Karpas-422 (cell line): ENCODE measurements at places on chromosomes 7 and 10.

DNA sequence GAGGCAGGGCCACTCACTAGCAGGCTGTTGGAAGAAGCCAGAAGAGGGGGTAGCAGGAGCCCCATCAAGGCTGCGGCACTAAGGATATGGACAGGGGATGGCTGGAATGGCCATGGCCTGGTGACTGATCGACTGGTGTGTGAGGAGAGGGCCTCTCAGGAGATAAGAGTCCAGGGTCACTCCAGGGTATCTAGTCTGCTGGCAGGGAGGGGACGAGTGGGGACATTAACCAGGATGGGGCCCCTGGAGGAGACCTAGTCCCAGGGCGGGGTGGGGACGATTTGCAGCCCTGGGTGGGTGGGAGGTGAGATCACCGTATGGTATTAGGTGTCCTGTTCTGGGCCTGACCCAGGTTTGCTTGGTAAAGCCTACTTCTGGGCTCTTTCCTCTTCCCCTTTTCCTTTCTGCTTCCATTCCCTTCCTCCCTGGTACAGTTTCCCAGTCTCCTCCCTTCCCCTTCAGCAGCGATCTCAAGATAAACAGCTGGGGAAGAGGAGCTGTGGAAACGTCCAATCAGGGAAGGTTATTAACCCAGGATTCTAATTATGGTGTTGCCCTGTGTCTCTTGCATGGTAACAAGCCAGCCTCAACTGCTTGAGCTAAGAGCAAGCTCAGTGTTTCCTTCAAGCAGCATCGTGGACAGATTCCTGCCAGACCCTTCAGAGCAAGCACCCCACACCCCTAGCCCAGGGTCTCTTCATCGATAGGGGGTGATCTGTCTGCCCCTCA, 233.2 kb downstream of the RPS24 start:
- no peak for DNase-seq

DNA sequence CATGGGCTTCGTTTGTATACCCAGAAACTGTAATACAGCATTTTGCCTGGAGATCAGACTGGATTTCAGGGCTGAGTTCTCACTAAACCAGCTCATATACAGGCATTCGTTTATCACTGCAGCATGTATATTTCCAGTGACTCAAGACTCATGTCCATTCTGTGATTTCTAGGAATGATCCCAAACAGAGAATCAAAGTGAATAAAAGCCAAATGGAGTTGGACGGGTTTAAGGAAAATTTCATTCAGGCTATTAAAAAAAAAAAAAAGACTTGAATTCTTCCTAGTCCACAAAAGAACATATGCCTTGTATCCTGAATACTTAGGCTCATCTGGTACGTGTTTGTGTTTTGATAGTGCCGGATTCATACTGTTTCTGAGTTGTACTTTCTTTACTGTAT, 46.8 kb downstream of the TET1 start:
- DNase-seq, result no peak

- no peak for DNase-seq
These were observed 120.1 kb upstream of the CHST15 start for GRCh38 chr10:124213471-124213870.

DNA sequence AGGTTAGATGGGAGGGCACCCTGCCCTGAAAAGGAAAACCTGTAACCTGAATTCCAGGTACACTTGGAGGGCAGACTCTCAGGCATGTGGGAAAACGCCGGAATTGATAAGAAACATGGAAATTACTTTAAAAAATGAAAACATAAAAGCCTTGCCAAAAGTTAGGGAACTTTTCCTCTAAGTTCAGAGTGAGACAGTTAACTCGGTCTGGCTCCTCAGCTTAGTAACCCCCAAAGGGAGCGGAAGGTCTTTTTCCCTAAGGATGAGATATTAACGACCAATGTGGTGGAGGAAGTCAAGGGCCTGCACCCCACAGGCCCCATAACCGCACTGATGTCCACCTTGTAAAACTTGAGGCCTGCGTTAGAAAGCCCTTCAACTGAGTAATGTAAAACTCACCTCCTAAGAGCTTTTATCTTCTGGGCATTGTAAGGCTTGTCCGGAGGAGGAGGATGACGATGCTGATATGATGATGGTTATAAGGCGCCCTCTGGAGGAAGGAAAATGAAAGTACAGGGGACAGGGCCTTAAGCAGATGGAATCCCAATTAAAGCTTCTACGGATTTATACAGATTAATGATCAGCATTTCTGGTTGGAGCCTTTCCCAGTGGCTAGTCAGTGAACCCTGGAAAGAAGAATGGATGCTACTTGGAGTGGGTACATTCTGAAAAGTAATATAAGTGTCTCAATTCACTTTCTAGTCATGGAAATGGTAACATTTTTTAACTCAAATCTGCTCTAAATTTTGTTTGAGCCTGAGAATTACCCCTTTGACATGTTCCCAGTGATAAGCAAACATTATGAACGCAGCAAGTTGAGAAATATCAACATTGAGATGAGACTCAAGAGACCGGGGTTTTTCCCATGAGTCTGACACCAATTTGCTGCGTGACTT, 694 bp downstream of the COL1A2 start:
- peak; percentile 87 for DNase-seq

DNA sequence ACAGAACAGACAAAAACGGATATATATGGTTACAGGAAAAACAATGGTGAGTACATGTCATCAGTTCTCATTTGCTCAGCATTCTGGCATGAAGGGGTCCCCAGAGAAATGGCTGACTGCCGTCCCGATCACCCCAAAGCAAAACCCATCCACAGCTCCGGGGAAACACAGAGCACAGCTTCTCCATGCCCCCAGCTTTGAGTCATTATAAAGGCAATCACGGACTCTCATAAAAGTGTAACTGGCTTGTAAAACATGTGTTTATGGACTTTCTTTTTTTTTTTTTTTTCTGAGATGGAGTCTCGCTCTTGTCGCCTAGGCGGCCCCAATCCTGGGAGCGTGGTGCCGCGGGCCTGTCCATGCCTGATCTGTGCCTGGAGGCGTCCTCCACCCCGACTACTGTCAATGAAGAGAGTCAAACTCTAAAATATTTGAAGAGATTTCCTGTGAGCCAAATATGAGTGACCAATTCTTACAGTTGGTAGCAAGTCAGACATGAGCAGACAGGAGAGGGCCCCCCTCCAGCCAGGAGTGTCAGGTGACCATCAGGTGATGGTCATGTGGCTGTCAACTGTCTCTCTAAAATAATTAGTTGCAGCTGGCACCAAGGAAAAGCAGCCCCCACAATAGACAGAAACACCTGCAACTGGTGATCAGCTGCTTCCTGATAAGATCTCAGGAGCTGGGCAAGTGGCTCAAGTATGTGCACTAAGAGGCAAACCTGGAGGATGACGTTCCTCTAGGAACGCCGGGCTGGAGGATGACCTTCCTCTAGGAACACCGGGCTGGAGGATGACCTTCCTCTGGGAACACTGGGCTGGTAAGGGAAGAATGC, 21.7 kb upstream of the NOM1 start:
- no peak for DNase-seq

- no peak for DNase-seq
These were observed 36.3 kb upstream of the PPP1R9A start for GRCh38 chr7:94871132-94871531.

GRCh38 chr10:129799942-129800341, 164.1 kb downstream of the EBF3 start:
- no peak for DNase-seq

DNA sequence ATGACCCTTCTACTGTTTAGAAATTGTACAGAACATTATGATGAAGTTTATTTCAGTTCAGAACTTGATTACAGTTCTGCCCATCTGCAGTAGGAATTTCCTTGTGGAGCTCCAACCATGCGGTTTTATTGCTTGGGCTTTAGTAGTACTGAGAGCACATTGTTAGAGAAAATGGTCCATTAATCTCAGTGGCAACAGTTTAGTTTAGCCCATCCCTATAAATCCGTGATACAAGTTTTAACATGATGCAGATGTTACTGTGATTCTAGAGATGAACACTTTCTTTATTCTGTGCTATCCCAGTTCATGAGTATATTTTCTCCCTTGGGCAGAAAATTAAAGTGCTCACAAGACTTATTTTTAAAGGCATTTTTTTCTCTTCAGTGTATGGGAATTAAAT, 84.8 kb upstream of the FZD8 start:
- no peak for DNase-seq

GRCh38 chr10:75492173-75492925, 60.9 kb downstream of the LRMDA start:
- DNase-seq, result no peak

DNA sequence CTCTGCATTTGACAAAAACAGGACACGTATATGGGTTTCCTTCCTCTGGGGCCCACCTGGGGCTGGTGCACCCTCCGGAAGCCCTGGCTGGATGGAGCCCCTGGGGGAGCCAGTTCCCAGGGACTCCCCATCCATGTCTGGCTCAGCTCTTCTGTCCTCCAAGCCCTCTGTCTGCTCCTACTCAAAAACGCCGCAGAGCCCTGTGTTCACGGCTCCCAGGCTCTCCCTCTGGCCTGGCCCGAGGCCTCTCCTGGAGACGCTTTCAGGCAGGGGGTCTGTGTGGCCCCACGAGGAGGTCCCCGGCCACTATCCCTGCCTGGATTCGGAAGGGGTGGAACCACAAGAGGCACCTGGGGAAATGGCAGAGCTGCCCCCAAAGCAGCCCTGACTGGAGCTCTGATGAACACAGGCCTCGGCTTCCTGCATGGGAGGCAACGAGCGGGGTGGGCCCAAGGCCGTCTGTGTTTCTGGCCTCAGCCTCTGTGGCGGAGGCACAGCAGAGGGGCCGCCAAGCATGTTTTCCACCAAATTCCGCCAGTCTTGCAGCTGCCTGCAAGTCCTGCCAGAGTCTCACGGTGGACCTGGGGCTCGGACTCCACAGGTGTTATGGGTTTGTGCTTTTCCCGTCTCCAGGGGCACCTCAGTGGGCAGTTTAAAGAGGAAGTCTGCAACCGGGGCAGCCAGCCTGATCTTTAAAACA, 22.6 kb upstream of the INPP5A start:
- peak; percentile 53 for DNase-seq

DNA sequence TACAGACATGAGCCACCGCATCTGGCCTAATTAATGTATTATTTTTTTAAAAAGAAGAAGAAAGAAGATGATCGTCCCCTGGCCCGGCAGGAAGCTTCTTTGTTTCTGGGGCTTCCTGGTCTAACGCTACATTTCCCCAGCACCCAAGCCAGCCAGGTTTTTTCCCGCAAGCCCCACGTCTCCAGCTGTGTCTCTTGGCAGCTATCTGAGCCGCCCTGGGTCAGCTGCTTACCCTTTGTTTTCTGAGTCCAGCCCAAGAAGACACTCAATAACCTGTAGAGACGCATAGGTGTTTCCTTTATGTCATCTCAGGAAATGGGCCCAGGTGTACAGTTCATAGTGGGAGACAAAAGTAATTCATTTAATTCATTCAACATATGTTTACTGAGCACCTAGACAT, 110.2 kb downstream of the MTPAP start:
- no peak for DNase-seq

- DNase-seq, result no peak
These were observed 1.2 kb upstream of the ARPC1B start for GRCh38 chr7:99373091-99374066.

GRCh38 chr7:131383417-131384285, 56.0 kb downstream of the MKLN1 start:
- DNase-seq, result peak; percentile 53

GRCh38 chr7:15937571-15937970, 251.1 kb upstream of the MEOX2 start:
- no peak for DNase-seq

DNA sequence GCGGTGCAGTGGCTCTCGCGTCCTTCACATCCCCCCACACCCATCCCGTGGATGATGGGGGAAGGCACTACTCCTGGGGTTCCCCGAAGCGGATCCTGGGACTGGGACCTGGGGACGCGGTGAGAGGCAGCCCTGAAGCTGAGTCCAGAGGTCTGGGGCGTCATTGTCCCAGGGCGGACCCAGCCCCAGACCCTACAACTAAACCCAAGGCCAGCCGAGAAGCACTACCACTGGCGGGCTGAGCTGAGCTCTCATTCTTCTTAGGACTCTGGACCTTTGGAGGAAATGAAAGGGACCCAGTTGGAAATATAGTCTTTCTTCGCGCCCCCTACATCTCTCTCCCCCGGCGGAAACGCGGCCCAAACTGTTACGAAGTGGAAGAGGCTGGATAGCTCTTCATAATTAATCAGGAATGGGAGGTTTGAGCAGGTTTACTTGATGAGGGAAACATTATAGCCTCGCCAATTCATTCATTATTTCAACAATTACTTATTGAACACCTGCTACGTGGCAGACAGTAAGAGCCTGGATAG, 389 bp upstream of the FBXL15 start:
- DNase-seq, result no peak

GRCh38 chr7:138738114-138738513, 37.0 kb upstream of the SVOPL start:
- DNase-seq, result no peak

DNA sequence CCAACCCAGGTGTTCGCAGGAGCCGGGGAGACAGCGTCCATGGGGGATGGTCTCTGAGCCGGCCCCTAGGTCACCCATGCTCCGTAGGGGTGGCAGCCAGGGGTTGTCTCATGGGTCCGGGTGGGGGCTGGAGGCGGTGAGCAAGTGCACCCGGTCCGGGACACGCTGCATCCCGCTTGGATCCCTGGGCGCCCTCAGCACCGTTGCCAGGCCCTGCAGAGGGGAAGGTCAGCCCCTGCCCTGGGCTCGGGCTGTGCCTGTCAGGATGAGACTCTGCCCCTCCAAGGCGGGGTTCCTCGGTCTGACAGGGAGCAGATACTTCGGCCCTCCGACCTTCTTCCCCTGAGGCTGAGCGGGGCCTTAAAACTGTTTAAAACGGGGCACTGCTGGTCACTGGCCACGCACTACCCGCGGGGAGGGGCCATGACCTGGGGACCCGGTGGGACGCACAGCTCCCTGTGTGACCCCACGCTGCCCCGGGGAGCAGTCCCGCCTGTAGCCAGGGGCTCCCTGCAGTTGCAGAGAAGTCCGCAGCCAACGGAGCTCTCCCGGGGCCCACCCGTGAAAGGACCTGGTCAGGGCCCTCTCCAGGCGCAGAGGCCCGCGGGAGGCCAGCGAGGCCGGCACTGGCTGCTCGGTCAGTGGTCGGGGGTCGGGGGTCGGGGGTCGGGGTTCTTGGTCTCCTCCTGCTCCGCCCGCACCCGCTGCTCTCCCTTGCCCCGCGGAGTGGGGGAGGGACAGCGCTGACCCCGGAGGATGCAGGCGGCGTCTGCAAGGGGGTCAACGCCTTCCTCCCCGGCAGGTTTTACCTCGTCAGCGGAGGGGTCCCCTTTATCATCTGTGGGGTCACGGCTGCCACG, 33.4 kb upstream of the KNDC1 start:
- no peak for DNase-seq

DNA sequence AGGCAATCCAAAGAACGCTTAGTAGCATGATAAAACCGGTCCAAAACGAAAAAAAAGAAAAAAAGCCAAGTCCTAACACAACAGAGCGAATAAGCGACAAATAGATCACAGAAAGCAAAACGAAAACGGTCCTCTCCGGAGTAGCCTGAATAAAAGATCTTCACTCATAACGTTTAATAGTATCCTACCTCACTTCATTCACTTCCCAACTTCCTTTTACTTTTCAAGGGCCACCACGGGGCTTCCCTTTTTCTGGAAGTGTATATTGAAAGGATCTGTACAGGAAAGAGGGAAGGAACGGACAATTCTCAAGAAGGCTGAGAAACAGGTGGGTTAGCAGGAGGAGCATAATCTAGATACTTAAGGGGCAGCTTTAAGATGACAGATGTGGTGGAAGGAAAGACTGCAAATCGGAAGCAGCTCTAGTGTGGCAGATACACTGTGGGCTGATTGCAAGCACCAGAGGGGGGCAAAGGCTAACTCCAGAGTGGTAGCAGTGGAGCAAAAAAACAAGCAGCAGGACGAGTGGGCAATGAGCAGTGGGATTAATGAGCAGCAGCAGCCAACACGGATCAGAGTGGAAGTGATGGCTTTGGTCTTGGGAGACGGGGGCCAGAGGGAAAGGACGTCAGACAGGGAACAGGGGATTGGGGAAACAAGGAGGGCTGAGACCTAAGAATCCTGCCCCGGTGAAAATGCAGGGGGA, 866 bp downstream of the CNOT4 start:
- peak; percentile 81 for DNase-seq
